Mesothelial cell of epicardium (in vitro differentiated cells): ENCODE measurements at places on chromosomes 11 and 22.

- no peak overlapping the region for H3K4me3 ChIP-seq
- peaks cover 2% of the 10 kb centered on the region for H3K27me3 ChIP-seq
- H3K27ac ChIP-seq, result no peak overlapping the region
- DNase-seq, result no peak
Observed at GRCh38 chr22:48627203-48627602, 1200.5 kb downstream of the BRD1 start.

DNA sequence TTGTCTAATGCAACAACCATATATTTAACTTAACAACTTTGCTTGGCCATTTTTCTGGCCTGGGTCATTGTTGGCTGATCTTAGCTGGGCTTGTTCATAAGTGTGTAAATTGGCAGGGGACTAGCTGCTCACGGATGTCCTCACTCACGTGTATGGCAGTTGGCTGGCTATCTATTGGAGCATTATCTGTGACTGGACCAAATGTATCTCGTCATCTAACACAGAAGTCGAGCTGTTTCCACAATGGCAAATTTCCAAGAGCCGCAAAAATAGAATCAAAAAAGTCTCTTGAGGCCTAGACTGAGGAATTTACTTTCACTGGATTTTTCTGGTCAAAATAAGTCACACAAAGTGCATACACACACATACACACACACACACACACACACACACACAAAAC, 893.3 kb downstream of the FAM181B start:
- peak overlapping the region; percentile 78 for H3K27ac ChIP-seq
- DNase-seq, result no peak
- no peak overlapping the region for H3K4me3 ChIP-seq
- peaks cover 33% of the 10 kb centered on the region for H3K4me1 ChIP-seq
- no peaks in the 10 kb centered on the region for H3K36me3 ChIP-seq
- no peaks in the 10 kb centered on the region for H3K27me3 ChIP-seq

DNA sequence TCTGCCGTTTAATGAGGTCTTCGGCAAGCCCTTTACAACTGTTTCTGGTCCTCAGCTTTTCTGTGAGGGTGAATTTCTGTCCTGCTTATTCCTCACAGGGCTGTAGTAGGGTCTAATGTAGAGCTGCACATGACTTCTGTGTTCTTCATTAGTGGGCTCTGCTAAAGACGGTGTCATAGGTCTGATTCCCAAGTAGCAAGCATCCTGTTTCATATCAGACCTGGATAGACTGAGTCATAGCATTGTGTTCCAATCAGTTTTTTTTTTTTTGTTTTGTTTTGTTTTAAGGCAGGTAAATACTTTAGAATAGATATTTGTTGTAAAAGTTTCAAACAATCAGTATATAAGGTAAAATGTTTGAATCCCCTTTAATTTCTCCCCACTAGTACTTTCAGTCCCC, 35.4 kb downstream of the BIRC2 start:
- H3K4me1 ChIP-seq, result peaks cover 32% of the 10 kb centered on the region
- H3K27me3 ChIP-seq, result no peaks in the 10 kb centered on the region
- DNase-seq, result no peak

DNA sequence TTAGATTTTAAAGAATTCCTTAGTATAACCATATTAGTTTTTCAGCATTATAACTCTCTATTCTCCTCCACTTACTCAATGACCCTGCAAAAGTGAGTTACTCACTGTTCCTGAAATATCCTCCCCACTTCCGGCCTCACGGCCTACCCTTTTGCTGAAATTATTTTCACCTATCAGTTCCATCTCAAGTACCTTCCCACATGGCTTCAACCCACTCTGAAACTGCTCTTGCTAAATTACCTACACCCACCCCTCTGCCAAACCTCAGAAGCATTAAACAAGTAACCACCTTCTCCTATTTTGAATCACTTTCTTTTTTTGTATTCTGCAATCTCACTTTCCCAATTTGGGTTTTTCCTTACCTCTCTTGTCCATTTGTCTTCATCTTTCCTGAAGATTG, 37.7 kb downstream of the OR5P2 start:
- no peak for DNase-seq
- no peaks in the 10 kb centered on the region for H3K4me1 ChIP-seq
- H3K36me3 ChIP-seq, result peaks cover 6% of the 10 kb centered on the region
- H3K27ac ChIP-seq, result no peak overlapping the region

DNA sequence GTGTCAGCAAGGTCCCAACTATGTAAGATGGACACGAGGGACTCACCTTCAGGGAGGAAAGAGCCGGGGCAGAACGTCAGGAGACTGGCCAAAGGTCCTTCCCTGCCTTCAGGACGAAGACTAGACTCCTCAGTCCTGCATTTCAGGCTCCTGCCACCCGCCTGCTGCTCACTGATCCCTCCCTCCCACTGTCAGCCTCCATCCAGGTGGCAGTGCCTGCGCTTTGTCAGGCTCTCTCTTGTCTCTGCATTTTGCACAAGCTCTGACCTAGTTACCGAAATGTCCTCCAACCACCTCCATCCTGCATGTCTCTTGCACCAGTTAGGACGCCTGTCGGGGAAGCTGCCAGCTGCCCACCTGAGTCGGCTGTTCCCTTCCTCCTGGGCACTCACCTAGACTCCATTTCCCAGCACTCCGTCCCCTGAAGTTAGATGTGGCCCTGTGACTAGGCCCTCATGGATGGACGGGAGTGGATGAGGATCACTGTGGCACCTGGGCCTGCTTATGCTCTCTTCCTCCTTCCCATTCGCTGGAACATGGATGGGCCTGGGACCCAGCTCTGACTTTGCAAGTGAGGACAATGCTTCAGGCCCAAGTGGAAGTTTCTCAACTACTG, 8.0 kb downstream of the B3GNT6 start:
- DNase-seq, result no peak
- no peaks in the 10 kb centered on the region for H3K36me3 ChIP-seq
- H3K27me3 ChIP-seq, result peaks cover 64% of the 10 kb centered on the region
- peaks cover 12% of the 10 kb centered on the region for H3K4me1 ChIP-seq
- no peak overlapping the region for H3K27ac ChIP-seq
